ENCODE measurements at places on chromosomes 5 and 9. TPM values are rescaled to one million over a fixed set of nuclear protein-coding genes. Genes with fewer than 3 reads are reported as not detected.
A peak's percentile ranks its signal among the peaks of the same experiment; 100 is the strongest.

DNA sequence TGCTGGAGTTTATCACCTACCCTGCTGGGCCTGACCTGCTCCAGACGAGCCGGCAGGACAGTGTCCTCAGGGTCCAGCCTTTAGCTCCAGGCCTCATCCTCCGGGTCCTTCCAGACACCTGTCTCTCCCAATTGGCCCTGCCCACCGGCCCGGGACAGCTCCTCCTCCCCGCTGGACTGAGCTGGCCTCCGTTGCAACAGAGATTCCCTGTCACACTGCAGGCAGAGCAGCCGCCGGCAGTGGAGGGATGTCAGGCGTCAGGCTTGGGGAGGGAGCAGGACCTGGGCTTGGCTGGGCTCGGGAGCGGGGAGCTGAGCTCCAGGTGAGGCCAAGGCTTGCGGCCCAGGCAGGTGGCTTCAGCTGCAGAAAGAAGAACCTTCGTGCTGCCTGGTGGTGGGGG lies 1.7 kb downstream of the KCNT1 start:
- H3K27ac ChIP-seq: no peak overlapping the region
- no peak for DNase-seq
- no peaks in the 10 kb centered on the region for H3K27me3 ChIP-seq
- no peaks in the 10 kb centered on the region for H3K36me3 ChIP-seq

GRCh38 chr5:41776435-41776834 lies 93.8 kb downstream of the OXCT1 start:
- no peak overlapping the region for H3K4me3 ChIP-seq
- peaks cover 12% of the 10 kb centered on the region for H3K4me1 ChIP-seq
- DNase-seq: no peak

NREP gene
- 16.8 TPM for total RNA-seq

- H3K4me1 ChIP-seq: peaks cover 59% of the 10 kb centered on the region
- no peaks in the 10 kb centered on the region for H3K36me3 ChIP-seq
- H3K27ac ChIP-seq: no peak overlapping the region
- peak overlapping the region; percentile 78 for H3K4me3 ChIP-seq
- DNase-seq: no peak
Observed at GRCh38 chr5:142322747-142323479, 1.9 kb downstream of the SPRY4 start.

- DNase-seq: no peak
- no peak overlapping the region for H3K4me3 ChIP-seq
- no peaks in the 10 kb centered on the region for H3K27me3 ChIP-seq
- no peak overlapping the region for H3K27ac ChIP-seq
- H3K36me3 ChIP-seq: no peaks in the 10 kb centered on the region
- H3K4me1 ChIP-seq: no peaks in the 10 kb centered on the region
Observed at GRCh38 chr9:75418518-75418917, 330.2 kb downstream of the OSTF1 start.

DNA sequence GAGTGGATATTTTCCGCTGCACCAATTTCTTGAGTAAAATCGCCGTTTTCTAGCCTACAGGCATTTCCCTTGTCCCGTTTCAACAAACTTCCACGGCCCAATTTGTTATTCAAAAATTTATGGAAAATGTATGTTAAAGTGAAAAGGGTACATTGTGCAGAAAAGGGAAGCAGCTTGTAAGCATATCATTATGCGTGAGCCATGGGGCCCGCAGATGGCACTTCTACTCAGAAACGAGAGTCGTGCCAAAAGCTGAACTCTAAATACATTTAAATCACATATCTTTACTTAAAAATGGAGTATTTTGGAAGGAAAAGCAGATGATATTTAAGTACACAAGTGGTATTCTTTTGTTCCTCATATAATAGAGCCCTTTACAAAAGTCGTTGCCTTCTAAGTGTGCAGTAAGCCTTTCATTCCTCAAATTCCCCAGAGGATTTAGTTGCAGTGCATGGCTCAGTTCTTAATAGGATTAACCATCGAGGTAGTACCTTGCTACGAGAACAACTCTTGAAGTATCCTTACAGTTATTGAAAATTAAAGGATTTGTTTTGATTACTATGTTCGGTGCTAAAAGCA lies 1227.2 kb upstream of the WWC1 start:
- DNase-seq: no peak
- H3K27me3 ChIP-seq: no peaks in the 10 kb centered on the region
- no peak overlapping the region for H3K4me3 ChIP-seq
- H3K27ac ChIP-seq: no peak overlapping the region

ZFR gene
- 82.7 TPM for total RNA-seq
